ENCODE measurements at places on chromosomes 11 and 22. TPM values are rescaled to one million over a fixed set of nuclear protein-coding genes. Genes with fewer than 3 reads are reported as not detected.

UPK2 gene
- 0.11 TPM for total RNA-seq

XKR3 gene
- total RNA-seq: not detected

C22orf31 gene
- total RNA-seq: not detected

OR51B4 gene
- not detected for total RNA-seq

PLCB3 gene
- total RNA-seq: 66.4 TPM

C11orf42 gene
- total RNA-seq: not detected

SORL1 gene
- 67.1 TPM for total RNA-seq

NAALAD2 gene
- 0.04 TPM for total RNA-seq

OR52I1 gene
- total RNA-seq: not detected

MMP27 gene
- total RNA-seq: not detected

TMEM191C gene
- 0.46 TPM for total RNA-seq

CALCB gene
- not detected for total RNA-seq

SPDYC gene
- total RNA-seq: not detected

CADM1 gene
- total RNA-seq: 49.0 TPM

BET1L gene
- total RNA-seq: 20.8 TPM

SLC22A8 gene
- total RNA-seq: not detected

KLHDC7B gene
- not detected for total RNA-seq

RAB3IL1 gene
- 0.31 TPM for total RNA-seq

PRG3 gene
- total RNA-seq: not detected

LYVE1 gene
- total RNA-seq: not detected

MUC2 gene
- not detected for total RNA-seq

CD3D gene
- not detected for total RNA-seq

MYO18B gene
- not detected for total RNA-seq

SEC14L6 gene
- not detected for total RNA-seq

OTOG gene
- not detected for total RNA-seq

YPEL4 gene
- not detected for total RNA-seq

PRDM10 gene
- 6.5 TPM for total RNA-seq

DRD2 gene
- total RNA-seq: 0.07 TPM

RRAS2 gene
- total RNA-seq: 111 TPM

NXPE2 gene
- total RNA-seq: not detected

RIMBP3C gene
- not detected for total RNA-seq

ANO9 gene
- 26.0 TPM for total RNA-seq

OR5AN1 gene
- not detected for total RNA-seq

NXPE4 gene
- not detected for total RNA-seq

MUC5B gene
- total RNA-seq: not detected

CHRM4 gene
- total RNA-seq: not detected

PDE2A gene
- total RNA-seq: 1.4 TPM

OR52I2 gene
- total RNA-seq: not detected

RAG2 gene
- not detected for total RNA-seq

MRGPRX3 gene
- 0.65 TPM for total RNA-seq

KDM4F gene
- not detected for total RNA-seq

ASCL2 gene
- total RNA-seq: not detected

ARHGAP42 gene
- 4.6 TPM for total RNA-seq

All from foreskin keratinocyte (primary cell).